Common myeloid progenitor, CD34-positive (primary cell): ENCODE measurements at places on chromosomes 13 and 19.

GRCh38 chr13:41177616-41178015 is 16.8 kb downstream of the KBTBD7 start:
- H3K4me1 ChIP-seq: no peaks in the 10 kb centered on the region
- H3K36me3 ChIP-seq: no peaks in the 10 kb centered on the region
- no peak overlapping the region for H3K4me3 ChIP-seq
- H3K27ac ChIP-seq: no peak overlapping the region
- no peak for DNase-seq

DNA sequence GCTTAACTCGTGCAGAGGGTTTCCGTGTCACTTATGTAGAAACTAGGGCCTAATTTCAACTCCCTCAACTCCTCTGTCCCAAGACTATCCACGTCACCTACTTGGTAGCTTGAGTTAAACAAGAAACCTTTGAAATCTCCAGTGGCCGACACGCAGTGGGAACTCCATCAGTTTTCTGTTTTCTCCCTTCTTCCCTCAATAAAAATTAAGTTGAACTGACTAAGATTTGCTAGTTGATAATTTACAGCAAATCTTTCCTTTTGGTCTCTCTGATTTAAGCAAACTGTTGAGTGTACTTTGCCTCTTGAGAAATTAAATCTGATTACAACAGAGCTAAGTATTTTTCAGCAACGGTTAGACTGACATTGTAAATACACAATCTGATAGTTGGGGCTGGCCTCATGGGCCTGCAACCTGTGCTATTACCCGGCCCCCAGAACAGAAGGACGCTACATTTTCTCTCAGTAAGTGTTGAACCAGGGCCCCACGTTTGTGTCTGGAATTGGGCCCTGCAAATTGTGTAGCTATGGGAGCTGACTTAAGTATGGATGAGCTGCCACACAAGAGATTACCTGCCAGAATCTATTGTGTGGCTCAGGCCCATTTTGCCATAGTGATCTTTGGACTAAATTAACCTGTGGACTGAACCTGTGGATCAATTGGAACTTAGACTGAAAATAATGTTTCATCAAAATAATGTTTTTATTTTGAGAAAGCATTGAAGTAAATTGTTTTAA is 708 bp upstream of the ESD start:
- no peaks in the 10 kb centered on the region for H3K36me3 ChIP-seq
- peak overlapping the region; percentile 97 for H3K4me3 ChIP-seq
- no peaks in the 10 kb centered on the region for H3K27me3 ChIP-seq
- no peak overlapping the region for H3K27ac ChIP-seq

- H3K27ac ChIP-seq: no peak overlapping the region
- no peak for DNase-seq
- H3K4me1 ChIP-seq: no peaks in the 10 kb centered on the region
- no peak overlapping the region for H3K4me3 ChIP-seq
Observed at GRCh38 chr13:73428706-73429105, 369.9 kb downstream of the KLF5 start.

- no peaks in the 10 kb centered on the region for H3K36me3 ChIP-seq
- H3K27ac ChIP-seq: no peak overlapping the region
- no peaks in the 10 kb centered on the region for H3K4me1 ChIP-seq
Observed at GRCh38 chr13:76481738-76482137, 404.5 kb downstream of the KCTD12 start.

- no peak overlapping the region for H3K4me3 ChIP-seq
- H3K36me3 ChIP-seq: no peaks in the 10 kb centered on the region
- H3K4me1 ChIP-seq: no peaks in the 10 kb centered on the region
- DNase-seq: no peak
- H3K27ac ChIP-seq: no peak overlapping the region
- no peaks in the 10 kb centered on the region for H3K27me3 ChIP-seq
Observed at GRCh38 chr13:45799451-45799850, 52.1 kb downstream of the SIAH3 start.

DNA sequence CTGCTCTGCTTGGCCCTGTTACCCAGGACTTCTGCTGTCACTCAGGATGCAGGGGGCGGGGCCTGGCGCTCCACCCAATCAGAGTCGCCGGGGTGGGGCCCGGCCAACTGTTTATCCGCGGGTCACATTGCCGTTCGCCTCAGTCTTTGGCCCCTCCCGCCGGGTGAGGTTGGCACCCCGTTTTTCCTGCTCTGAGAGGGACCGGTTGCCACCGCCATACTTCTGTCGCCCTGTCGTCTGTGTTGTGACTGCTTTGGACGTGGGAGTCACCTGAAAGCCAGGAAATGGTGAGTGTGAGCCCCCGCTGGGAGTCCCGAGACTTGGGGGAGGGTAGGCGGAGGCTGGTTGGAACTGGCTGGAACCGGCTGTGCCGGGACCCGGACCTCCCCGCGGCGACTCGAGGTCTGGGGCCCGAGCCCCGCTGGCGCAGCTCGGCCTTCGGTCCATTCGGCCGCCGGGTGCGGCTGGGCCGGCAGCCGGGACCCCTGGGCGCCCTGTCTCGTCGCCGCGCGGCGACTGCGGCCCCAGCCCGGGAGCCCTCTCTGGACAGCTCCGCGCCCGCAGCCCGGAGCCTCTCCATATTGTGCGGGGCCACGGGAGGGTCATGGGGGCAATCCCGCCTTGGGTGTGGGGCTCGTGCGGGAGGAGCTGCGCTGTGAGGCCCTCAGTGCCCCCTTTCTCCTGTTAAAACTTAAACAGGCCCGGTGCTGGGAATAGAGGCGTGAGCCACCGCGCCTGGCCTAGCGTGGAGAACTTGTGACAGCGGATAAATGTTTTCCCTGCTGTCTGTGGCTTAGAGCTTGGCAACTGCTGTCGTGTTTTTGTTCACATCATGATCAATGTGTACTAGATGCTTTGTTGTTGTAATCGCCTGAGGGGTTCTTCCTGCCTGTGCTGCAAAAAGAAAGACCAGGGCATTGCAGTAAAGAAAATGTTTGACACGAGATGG is at the start of gene ZNF844:
Gene ZNF844, plus strand, starts transcription at position 142 of the 949 bp plus-strand sequence. Its CDS starts 143 bp downstream, at position 285.
- H3K4me1 ChIP-seq: peaks cover 10% of the 10 kb centered on the region
- H3K27ac ChIP-seq: peak within 1 kb of the TSS; percentile 74
- DNase-seq: peak; percentile 89
- no peaks in the 10 kb centered on the region for H3K27me3 ChIP-seq

DNA sequence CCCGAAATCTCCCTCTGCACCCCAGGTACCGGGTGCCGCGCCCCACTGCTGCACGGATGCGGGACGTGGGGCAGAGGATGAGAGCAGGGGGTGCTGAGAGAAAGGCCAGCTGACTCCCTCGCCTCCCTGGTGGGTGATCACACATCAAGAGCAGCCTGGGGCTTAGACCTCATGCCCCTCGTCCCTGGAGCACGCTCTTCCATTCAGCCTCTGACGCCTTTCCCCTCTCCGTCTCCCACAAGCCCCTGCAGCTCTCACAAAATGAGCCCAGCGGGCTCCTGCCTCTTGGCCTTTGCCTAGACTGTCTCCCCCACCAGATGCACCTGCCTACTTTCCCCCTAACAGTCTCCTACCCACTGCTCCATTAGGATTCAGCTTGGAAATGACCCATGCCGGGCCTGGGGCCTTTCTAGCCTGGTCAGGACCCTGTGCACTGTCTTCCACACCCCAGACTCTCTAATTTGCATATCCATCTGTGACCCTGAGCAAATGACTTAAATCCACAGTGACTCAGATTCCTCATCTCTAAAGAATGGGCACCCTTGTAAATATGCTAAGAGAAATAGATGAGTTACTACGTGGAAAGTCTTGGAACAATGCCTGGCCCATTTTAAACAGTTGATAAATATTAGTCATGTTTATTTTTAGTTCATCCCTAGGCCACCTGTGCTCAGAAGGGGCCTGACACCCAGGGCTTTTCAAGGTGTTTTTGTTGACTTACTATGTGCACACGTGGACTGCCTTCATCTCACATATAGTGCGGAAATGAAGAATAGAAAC is 582 bp upstream of the PTPRH start:
- H3K27ac ChIP-seq: no peak overlapping the region
- no peak overlapping the region for H3K4me3 ChIP-seq
- no peak for DNase-seq

GRCh38 chr13:39888865-39889810 is 233.7 kb downstream of the COG6 start:
- H3K36me3 ChIP-seq: no peaks in the 10 kb centered on the region
- DNase-seq: no peak
- H3K27ac ChIP-seq: no peak overlapping the region
- H3K4me1 ChIP-seq: peaks cover 30% of the 10 kb centered on the region
- H3K4me3 ChIP-seq: no peak overlapping the region

GRCh38 chr13:34750078-34750931 is 191.8 kb upstream of the NBEA start:
- no peaks in the 10 kb centered on the region for H3K4me1 ChIP-seq
- H3K27me3 ChIP-seq: no peaks in the 10 kb centered on the region
- H3K27ac ChIP-seq: no peak overlapping the region
- DNase-seq: no peak
- H3K36me3 ChIP-seq: no peaks in the 10 kb centered on the region
- no peak overlapping the region for H3K4me3 ChIP-seq

DNA sequence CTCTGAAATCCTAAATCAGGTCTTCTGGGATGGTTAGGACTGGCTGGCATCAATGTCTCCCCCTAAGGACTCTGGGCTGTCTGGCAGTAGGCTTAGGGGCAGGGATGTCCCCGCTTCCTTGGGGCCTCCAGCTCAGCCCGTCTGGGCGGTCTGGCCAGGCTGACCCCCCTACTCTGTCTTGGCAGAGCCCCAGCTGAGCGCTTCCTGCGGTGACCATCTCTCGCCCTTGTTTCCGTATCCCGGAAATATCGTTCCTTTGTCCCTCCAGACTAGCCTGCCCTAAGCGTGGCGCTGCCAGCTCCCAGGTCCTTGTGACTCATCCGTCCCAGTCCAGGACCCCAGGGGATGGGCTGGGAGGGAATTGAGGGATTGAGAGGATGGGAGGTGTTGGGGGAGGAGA is 11.3 kb downstream of the GTPBP3 start:
- H3K27ac ChIP-seq: no peak overlapping the region
- peak overlapping the region; percentile 6 for H3K4me3 ChIP-seq
- no peaks in the 10 kb centered on the region for H3K36me3 ChIP-seq
- H3K4me1 ChIP-seq: peaks cover 23% of the 10 kb centered on the region
- no peaks in the 10 kb centered on the region for H3K27me3 ChIP-seq
